ENCODE measurements at places on chromosomes 12 and 14.
A peak's percentile ranks its signal among the peaks of the same experiment; 100 is the strongest.

GRCh38 chr12:57531836-57532235 lies 9.2 kb downstream of the MBD6 start:
- DNase-seq = no peak

GRCh38 chr14:26984311-26985177 lies 386.7 kb upstream of the NOVA1 start:
- DNase-seq = peak; percentile 70

GRCh38 chr12:82412246-82412645 lies 53.9 kb downstream of the METTL25 start:
- DNase-seq = no peak

DNA sequence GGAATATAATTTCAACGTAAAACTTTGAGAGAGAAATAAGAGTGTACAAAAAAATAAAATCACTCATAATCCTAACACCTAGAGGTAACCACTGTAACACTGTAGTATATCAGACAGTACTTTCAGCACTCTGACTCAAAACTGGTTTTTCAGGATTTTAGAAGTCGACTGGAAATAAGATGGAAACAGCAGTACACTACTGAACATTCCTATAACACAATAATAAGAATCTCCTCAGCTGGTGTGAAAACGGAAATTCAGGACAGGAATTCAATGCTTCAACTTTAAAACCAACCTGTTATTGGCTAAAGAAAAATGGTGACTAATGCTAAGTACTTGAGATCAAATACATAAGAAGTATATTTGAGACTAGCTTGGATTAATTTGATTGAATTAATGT lies 12.3 kb upstream of the PITPNM2 start:
- DNase-seq = no peak

DNA sequence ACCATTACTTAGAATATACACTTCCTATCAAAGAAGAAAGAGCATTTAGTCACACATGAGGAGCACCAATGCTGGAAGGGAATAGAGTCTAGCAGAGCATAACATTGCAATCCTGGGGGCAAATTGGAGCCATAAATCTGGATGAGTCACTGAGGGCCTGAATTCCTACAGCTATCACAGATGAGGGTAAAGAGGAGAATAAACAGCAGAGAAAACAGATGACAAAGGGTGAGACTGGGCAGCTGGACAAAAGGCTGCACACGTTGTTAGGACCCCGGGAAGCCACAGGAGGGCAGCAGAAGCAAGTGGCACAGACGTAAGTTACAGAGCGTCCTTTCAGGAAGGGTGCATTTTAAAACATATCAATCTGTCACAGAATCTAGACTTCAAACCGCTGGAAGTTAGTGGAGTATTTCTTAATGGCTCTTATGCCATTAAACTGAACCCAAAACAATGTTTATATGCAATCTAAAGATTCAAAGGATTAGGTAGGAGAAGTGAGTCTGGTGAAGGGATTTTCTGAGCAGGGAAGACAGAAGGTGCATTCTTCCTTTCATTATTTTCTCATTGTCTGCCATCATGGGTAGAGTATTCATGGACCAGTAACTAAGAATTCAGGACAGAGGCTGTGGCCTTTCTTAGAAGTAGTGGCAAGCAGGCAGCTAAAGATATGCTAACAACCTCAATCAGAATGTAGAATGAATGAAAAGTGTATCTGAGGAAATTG lies 159.8 kb upstream of the DAAM1 start:
- DNase-seq = peak; percentile 83

DNA sequence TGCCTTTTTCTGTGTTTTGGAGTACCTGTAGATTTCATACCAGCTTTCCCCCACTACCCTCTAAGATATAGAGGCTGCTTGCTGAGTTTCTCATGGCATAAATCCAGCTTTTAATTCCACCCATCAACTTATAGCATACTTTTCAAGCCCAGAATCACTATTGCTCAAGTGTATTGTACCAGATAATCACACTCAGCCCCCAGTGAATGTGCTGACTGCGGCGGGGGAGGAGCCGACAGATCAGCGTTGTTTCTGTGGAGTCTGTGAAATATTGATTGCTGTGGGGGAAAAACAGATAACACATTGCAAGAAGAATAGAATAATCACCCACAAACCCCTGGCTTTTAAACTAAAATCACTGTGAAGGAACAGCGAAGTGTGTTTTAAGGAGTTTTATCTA lies 296.1 kb downstream of the TMEM132D start:
- no peak for DNase-seq

DNA sequence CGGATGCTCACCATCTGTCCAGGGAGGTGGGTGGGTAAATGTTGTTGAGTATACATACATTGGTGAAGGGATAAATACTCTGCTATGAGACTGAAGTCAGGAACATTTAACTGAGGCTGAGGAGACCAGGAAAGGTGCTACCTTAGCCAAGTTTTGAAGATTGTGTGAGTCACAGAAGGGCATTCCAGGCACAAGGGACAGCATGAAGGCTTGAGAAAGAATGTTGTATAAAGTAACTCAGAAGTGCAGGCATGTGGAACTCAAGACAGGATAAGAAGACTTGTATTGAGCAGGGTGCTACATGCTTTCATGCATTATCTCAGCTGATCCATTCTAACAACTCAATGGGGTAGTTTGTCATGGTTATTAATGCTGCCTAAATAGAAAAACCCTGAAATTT lies 112.7 kb downstream of the IPO8 start:
- no peak for DNase-seq

- DNase-seq = peak; percentile 46
Measured at GRCh38 chr14:59159169-59159568, 29.3 kb upstream of the DAAM1 start.

GRCh38 chr12:125149160-125150108 lies 84.2 kb downstream of the AACS start:
- no peak for DNase-seq

GRCh38 chr12:47839214-47839876 lies 19.6 kb upstream of the HDAC7 start:
- no peak for DNase-seq

DNA sequence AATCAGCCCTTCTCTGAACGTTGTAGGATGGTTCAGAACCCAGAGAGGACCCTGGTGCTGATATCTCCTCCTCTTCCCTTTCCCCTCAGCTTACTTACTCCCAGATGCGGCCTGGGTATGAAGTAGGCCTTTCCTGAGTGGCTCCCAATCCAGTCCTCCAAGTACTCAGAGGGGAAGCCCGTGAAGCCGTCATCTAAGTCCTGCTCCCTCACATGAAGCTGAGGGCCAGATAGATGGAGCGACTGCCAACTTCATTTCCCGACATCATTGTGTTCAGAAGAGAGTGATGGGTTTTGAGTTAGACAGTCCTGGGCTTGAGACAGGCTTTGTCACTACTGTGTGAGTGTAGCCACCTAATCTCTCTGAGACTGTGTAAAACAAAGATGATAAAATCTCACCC lies 2.7 kb downstream of the APOLD1 start:
- DNase-seq = no peak

Data from left kidney (tissue), 8 donors.